HS-27A (cell line): ENCODE measurements at places on chromosomes 1 and 21.

DNA sequence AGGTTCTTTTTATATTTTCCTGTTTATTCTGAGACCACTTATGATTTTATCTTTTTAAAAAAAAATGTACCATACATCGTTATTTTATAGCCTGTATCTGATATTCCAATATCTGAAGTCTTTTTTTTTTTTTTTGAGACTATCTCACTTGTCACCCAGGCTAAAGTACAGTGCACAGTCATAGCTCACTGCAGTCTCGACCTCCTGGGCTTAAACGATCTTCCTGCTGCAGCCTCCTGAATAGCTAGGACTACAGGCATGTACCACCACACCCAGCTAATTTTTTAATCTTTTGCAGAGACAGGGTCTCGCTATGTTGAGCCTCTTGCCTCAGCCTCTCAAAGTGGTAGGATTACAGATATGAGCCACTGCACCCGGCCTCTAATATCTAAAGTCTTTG, 25.1 kb downstream of the BCAR3 start:
- DNase-seq: no peak

DNA sequence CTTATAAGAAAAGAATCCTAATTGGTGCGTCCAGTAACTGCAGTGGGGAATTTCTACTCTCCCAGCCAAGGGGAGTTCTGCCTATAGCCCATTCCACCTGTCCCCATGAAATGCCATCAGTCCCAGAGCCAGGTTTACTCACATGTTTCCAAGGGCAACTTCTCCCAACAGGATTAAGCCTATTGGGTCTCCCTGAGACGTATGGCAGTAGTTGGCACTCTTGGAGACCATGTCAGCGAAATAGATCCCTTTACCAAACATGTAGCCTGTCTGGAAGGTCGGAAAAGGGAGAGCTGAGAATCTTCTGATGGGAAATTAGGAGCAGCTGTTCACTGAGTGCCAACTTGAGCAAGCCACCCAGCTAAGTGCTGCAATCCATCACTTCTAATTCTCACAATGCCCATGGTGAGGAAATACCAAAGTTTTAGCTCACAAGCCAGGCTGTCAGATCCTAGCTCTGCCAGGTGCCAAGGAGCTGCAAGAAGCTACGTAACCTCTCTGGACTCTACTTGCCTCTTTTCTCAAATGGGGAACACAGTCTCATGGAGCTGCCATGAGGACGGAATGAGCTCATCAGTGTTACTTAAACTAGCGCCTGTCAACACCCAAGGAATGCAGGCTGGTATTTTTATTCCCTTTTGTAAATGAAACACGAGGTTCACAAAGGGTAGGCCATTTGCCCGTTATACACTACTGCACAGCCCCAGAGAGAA, 43.9 kb downstream of the PARP1 start:
- DNase-seq: no peak

GRCh38 chr1:110328274-110328673, 10.9 kb upstream of the RBM15 start:
- DNase-seq: no peak

GRCh38 chr1:213492161-213493041, 441.4 kb downstream of the RPS6KC1 start:
- no peak for DNase-seq

GRCh38 chr1:184262109-184262508, 124.7 kb upstream of the C1orf21 start:
- no peak for DNase-seq

- no peak for DNase-seq
These were observed 6.4 kb downstream of the TTC22 start for GRCh38 chr1:54794451-54795355.

DNA sequence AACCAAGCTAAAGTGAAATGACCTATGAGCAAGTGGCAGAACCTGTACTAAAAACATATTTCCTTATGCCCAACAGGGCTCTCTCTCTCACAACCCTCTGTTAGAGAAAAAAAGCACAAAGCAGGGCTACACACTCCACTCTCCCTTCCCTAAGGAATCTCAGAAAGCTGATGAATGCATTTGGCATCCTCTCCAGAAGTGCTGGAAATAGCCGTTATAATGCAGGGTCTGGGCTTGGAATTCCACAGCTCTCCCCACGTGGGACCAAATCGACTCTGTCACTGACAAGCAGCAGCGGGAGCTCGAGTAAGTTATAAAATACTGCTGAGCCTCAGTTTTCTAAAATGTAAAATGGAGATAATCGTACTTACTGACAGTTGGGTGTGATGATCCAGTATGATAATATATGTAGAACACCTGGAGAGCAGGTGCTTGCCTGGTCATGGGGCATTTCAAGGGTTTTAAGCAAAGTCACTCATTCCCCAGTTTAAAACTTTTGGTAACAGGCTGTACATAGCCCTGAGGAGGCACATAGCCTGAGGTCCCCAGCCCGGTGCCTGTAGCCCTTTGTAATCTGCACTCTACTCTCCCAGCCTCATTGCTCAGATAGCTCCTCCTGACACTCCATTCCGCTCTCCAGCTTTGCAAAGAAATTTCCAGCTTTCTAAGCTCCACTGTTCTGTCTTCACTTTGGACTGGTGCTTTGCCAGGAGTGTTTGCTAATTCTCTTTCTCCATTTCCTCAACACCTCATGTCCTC, 175.6 kb upstream of the DAB1 start:
- DNase-seq: no peak

GRCh38 chr1:53754484-53755312, 15.7 kb upstream of the GLIS1 start:
- DNase-seq: no peak

- no peak for DNase-seq
These were observed 26.2 kb upstream of the C1orf105 start for GRCh38 chr1:172394141-172394751.

- DNase-seq: no peak
These were observed 13.2 kb downstream of the ZMYND12 start for GRCh38 chr1:42442662-42443061.

DNA sequence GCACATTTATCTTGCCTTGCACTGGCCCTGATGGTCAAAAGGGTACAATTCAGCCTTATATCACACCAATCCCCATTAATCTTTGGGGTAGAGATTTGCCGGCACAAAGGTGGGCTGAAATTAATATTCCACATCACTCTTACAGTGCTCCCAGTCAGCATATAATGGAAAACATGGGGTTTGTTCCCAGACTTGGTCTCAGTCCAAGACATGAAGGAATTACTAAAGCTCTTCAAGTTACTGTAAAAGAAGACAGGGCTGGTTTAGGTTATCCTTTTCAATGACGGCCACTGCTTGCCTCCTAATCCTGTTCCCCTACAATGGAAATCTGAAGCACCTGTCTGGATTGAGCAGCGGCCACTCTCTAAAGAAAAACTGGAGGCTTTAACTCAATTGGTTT, 160.7 kb downstream of the IER5 start:
- DNase-seq: no peak

- no peak for DNase-seq
These were observed 1.7 kb upstream of the GJB5 start for GRCh38 chr1:34753163-34753562.

GRCh38 chr21:20507783-20508182, 490.4 kb upstream of the NCAM2 start:
- DNase-seq: no peak

DNA sequence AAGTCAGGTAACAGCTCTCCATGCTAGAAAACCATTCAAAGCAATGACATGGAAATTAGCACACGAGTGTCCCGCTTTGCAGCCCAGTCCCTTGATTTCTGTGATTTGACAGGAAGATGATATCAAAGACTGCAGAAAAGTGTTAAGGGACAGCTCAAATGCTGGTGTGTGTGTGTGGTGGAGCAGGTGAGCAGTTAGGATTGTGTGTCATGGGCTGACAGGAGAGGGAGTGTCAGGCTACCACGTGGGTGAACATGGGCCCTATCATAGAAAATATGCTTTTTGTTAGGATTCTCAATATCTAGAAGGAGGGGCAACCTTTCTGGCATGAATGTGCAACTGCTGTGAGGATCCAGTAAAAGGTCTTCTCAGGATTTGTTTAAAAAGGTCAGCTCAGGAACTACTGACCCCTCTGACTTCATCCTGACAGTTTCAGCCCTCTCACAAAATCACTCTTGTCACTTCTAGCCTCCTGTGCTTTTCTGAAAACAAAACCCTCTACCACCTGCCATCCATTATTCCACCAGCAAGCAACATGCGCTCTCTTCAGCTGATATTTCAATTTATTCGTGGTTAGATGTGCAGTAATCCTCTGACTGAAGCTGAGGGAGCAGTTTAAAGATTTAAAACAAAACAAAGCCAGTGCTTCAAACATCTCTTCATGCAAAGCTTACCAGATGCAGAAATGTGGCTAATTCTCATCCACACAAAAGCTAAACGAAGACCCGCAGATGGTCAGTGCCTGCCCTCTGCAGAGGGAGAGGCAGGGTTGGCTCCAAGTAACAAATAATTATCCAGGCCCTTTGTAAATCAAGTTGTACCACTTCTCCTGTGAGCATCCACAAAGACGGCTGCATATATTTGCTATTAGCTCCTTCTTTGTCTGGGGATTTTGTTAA, 397.9 kb downstream of the PTBP2 start:
- no peak for DNase-seq

DNA sequence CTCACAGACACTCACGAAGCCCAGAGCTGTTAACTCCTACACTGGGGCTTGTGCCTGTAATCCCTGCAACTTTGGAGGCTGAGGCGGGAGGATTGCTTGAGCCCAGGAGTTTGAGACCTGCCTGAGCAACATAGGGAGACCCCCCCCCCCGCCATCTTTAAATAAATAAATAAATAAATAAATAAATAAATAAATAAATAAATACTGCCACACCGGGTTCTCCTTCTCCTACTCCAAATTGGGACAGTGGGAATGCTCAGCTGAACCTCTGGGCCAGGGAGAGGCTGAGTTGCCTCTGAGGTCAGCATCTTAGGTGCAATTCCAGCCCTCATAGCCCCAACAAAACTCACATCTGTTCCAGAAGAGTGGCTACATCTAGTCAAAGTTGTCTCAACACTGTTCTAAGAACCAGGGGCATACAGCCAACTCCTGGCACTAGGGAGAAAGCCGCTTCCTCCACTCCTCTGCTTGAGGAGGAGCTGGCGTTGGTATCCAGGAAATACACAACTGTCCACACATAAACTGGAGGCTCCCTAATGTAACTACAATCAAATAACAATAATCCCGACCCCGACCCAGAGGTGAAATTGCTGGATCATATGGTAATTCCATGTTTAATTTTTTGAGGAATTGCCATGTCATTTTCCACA, 27.0 kb downstream of the C1orf216 start:
- DNase-seq: no peak

GRCh38 chr1:114322734-114323133, 169.1 kb upstream of the SYT6 start:
- DNase-seq: no peak

- DNase-seq: no peak
These were observed 681 bp upstream of the UBXN10 start for GRCh38 chr1:20184997-20185833.

GRCh38 chr1:185681034-185681633, 53.1 kb upstream of the HMCN1 start:
- DNase-seq: peak; percentile 7

DNA sequence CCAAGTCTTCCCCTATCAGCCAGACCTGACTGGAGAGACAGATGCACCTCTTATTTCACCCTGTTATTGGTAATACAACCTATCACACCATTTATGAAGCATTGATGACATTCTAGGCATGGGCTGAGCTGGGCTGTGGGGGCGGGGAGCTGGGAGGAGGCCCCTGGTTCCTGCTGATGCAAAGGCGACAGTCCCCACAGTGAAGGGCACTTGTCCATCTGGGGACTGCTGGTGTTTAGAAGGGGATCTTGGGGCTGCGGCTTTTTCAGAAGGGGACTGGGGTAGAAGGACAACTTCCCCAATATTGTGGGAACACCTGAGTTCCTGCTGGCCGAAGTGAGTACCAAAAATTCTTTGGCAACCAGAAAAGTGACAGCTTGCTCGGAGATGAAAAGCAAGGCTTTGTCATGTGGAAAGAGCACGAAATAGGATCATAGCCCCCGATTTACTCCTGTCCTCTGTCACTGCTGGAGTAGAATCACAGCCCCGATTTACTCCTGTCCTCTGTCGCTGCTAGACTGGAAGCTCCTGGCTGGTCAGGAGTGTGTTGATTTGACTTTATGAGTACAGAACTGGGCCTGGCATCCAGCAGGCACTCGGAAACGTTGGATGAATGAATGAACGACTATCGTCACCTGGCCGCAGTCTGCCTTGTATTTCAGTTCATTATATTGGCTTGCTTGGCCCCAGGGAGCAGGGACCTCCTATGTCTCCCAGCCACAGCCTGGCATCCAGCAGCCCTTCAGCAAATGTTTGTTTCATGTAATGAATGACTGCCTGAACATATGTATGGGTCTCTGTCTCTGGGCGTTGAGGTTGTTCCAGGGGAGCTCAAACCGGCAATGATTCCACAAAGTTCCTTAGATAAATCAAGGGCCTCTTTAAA, 16.5 kb upstream of the ETV3L start:
- DNase-seq: no peak

- no peak for DNase-seq
These were observed 19.2 kb upstream of the KCNE2 start for GRCh38 chr21:34344584-34344983.

- DNase-seq: no peak
These were observed 675.8 kb downstream of the MATN1 start for GRCh38 chr1:30047576-30047975.
